Bronchial epithelial cell (primary cell): ENCODE measurements at places on chromosomes 4 and X. TPM values are rescaled to one million over a fixed set of nuclear protein-coding genes. Genes with fewer than 3 reads are reported as not detected.

The FOXR2 gene
- not detected in 2 replicates for total RNA-seq

The UGT2B17 gene
- 0.13 TPM in 1 of 2 replicates, not detected in the other for total RNA-seq

The ABCB7 gene
- total RNA-seq = 13.4 and 17.4 TPM in 2 replicates

The FGG gene
- 0.26 and 0.38 TPM in 2 replicates for total RNA-seq

The HHIP gene
- total RNA-seq = not detected in 2 replicates

The SHISA3 gene
- total RNA-seq = not detected in 2 replicates

The EDA2R gene
- total RNA-seq = 3.8 and 5.3 TPM in 2 replicates

The SYNPO2 gene
- total RNA-seq = 0.13 and 0.26 TPM in 2 replicates

The CPEB2 gene
- total RNA-seq = 9.0 and 11.3 TPM in 2 replicates

The IL13RA2 gene
- 15.4 and 17.1 TPM in 2 replicates for total RNA-seq

The LRIT3 gene
- total RNA-seq = under 0.01 TPM in 2 replicates

The CTAG2 gene
- total RNA-seq = not detected in 2 replicates

The HEPH gene
- total RNA-seq = under 0.01 and 0.26 TPM in 2 replicates

The SPANXA1 gene
- total RNA-seq = not detected in 2 replicates

The MAGEC3 gene
- total RNA-seq = not detected in 2 replicates

The BTC gene
- total RNA-seq = 1.1 and 2.4 TPM in 2 replicates

The RTL3 gene
- not detected in 2 replicates for total RNA-seq

The CC2D2A gene
- 5.5 and 5.8 TPM in 2 replicates for total RNA-seq

The LNX1 gene
- total RNA-seq = 1.6 and 3.2 TPM in 2 replicates

The PF4V1 gene
- total RNA-seq = 1.6 TPM in 1 of 2 replicates, not detected in the other

The SSX4 gene
- not detected in 2 replicates for total RNA-seq

The AMER1 gene
- 1.5 and 1.6 TPM in 2 replicates for total RNA-seq

The GTPBP6 gene
- 46.6 and 68.2 TPM in 2 replicates for total RNA-seq

The CPLX1 gene
- total RNA-seq = not detected in 2 replicates

The MAGEB2 gene
- not detected in 2 replicates for total RNA-seq

The TREX2 gene
- total RNA-seq = 2.3 and 5.5 TPM in 2 replicates

The PFKFB1 gene
- 0.13 and 0.26 TPM in 2 replicates for total RNA-seq

The PPBP gene
- 0.13 and 0.26 TPM in 2 replicates for total RNA-seq

The SLC9A6 gene
- total RNA-seq = 22.3 and 24.2 TPM in 2 replicates

The CCDC158 gene
- total RNA-seq = under 0.01 and 0.13 TPM in 2 replicates
